ENCODE measurements at places on chromosomes 12 and 14.
A peak's percentile ranks its signal among the peaks of the same experiment; 100 is the strongest.

- DNase-seq, result no peak
Measured at GRCh38 chr14:92464156-92464555, 49.4 kb upstream of the RIN3 start.

- no peak for DNase-seq
Measured at GRCh38 chr12:49105504-49106084, 5.1 kb downstream of the LMBR1L start.

- peak; percentile 58 for DNase-seq
Measured at GRCh38 chr14:90820958-90821357, 4.7 kb upstream of the TTC7B start.

DNA sequence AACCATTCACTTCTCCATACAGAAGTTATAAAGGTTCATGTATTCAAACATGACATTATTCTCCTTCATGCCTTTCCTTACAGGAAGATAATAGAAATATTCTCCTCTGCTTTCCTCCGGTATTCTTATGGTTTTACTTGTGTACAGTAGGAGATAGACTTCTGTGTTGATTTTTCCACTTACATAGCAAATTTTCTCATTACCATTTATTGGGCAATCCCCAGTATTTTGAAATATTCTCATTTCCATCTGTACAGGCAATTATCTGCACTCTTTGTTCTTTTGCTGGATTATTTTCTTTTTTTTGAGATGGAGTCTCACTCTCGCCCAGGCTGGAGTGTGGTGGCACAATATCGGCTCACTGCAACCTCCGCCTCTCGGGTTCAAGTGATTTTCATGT, 11.0 kb downstream of the PXMP2 start:
- DNase-seq, result no peak

GRCh38 chr12:131363393-131363792, 347.5 kb upstream of the SFSWAP start:
- DNase-seq, result no peak

DNA sequence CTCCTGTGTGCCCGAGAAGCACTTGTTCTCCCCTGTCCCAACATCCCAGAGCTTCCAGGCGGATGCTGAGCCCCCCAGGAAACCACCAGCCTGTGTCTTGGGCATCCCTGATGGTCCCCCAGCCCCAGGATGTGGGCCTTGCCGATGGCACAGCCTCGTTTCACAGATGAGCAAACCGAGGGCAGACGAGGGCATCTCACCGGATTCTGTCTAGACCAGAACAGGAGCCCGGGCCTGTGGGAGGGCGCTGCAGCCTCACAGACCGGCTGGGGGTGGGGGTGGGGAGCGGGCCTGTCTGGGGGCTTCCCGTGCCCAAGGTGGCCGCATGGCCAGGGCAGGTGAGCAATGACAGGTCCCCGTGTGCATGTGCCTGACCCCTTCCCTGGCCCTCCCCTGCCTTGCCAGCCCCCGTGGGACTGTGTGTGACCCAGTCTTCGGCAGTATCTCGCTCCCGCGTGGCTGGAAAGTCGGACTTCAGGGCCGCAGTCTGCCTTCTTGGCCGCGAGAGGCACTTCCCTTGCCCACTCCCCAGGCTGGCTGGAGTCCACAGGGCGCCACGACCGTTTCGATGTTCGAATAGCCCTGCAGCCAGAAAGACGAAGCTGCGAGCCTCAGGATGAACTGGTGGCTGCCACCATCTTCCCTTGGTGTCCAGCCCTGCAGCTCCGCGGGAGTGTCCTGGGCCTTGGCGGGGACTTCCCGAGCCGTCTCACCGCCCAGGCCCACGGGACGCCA, 8.9 kb downstream of the RFLNA start:
- no peak for DNase-seq

Measured in activated T-cell treated with anti-CD3 and anti-CD28 coated beads for 4 hours (primary cell).